NCI-H2227 treated with DMSO at 0.1 percent for 48 hours (cell line): ENCODE measurements at places on chromosomes 1 and 21.
A peak's percentile ranks its signal among the peaks of the same experiment; 100 is the strongest.

- DNase-seq, result no peak
Observed at GRCh38 chr1:99646868-99647267, 955 bp downstream of the PALMD start.

DNA sequence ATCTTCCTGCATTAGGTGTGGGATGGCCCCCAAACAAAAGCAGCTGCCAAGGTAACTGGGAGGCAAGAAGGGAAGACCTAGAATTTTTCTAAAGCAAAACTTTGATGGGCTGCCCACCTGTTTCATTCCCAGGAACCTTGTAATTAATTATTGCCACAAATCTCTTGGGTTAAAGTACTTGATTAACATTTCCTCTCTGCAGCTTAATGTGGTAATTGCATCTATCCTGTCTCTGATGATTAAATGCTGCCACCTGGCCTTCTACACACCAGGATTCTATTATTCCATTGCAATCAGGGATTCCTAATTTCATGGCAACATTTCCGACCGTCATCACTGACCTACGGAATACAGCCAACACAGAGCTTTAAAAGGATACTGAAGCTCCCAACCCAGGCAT, 68.3 kb upstream of the RC3H1 start:
- DNase-seq, result no peak

DNA sequence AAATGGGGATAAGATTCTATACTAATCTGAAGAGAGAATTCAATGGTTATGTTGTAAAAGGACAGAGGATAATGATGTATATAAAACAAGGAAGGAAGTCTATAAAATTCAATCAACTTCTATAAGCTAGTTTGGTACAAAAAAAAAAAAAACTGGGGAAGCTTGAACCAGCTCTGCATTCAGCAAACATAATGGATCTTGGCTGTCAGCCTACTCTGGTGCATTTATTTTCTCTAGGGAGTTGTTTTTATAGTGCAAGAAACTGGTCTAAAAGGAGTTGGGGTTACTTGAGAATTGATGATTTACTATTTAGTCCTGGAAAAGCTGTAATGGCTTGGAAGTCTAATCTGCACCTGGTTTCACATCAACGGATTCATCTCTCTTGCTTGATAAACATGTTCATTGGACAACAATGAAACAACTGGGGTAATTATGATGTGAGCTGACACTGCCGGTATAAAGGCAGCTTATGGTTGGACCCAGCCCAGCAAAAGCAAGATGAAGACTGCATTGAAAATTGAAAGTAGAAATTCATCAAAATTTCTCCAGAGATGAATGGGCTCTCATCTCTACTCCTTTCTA, 199.4 kb upstream of the NRIP1 start:
- no peak for DNase-seq

- no peak for DNase-seq
Observed at GRCh38 chr21:46000182-46000730, 18.7 kb downstream of the COL6A1 start.

DNA sequence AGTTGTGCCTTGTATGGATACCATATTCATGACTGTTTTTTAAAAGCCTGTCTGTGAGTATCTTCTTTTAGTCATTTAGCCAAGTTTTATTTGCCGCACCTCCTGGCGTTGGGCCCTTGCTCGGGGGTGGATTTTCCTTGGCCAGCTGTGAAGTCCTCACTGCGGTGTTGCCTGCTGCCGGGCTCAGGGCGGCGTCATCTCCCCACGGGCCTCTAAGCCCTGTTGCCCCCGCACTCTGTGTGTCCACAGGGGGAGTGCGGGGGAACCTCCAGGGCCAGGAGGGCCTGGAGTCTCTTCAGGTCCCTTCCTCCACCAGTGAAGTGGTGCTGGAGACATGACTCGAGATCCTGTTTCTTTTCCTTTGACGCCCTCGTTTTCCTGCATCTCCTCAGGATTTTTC, 65.8 kb upstream of the DIP2A start:
- no peak for DNase-seq

- DNase-seq, result no peak
Observed at GRCh38 chr21:16194095-16194787, 464.5 kb downstream of the USP25 start.

DNA sequence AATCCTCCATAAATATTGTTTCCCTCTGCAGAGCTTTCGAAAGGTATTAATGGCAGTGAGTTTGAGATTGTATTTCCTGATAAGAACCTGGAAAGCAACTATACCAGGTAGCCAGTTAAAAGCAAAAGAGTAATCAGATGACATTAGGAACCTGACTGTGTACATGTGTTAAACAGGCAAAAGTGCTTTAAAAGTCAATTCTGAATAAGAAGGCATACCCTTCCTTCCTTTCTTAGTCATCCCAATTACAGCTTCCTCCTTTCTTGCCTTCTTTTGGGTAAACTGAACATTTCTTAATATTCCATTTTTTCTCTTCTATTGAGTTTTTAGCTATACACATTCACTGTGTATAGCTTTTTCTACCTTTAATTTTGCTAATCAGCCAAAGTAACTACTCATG, 144.7 kb downstream of the ZNF281 start:
- DNase-seq, result no peak

DNA sequence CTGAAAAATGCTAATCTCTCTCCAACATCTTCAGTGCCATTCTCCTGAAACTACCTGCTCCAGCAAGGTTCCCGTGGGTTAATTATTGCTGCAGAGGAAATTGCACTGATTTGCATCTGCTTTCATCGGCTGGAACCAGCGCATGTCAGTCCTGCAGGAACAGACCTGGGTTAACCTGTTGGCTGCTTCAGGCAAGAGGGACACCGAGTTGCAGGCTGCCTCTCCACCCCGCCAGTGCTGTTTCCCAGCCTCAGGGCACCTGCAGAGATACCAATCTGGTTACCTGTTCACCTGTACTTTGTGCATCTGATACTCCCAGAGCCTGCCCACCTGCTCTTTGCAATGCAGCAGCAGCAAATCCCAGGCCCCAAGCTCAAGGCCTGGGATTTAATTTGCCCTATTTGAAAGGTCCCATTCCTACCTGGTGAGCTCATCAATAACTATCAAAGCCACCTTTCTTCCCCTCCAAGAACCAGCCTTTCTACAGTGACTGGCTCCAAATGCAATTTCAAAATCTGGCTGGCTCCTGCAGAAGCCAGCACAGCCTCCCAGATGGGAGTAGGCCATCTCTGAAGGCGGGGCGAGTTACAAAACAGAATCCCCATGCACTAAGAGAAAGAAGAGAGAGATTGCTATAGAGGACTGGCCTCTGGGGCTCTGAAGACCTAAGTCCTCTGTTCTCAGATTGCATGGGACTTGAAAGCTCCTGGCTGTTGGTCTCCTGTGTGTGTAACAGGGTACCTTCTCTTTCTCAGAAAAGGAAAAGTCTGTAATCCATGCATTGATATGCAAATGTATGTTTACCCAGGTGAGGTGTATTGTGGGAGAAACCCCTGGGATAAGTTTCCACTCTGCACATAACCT, 67.8 kb downstream of the TOMM20 start:
- DNase-seq, result no peak

- no peak for DNase-seq
Observed at GRCh38 chr1:178353524-178353923, 143.2 kb downstream of the CLEC20A start.

DNA sequence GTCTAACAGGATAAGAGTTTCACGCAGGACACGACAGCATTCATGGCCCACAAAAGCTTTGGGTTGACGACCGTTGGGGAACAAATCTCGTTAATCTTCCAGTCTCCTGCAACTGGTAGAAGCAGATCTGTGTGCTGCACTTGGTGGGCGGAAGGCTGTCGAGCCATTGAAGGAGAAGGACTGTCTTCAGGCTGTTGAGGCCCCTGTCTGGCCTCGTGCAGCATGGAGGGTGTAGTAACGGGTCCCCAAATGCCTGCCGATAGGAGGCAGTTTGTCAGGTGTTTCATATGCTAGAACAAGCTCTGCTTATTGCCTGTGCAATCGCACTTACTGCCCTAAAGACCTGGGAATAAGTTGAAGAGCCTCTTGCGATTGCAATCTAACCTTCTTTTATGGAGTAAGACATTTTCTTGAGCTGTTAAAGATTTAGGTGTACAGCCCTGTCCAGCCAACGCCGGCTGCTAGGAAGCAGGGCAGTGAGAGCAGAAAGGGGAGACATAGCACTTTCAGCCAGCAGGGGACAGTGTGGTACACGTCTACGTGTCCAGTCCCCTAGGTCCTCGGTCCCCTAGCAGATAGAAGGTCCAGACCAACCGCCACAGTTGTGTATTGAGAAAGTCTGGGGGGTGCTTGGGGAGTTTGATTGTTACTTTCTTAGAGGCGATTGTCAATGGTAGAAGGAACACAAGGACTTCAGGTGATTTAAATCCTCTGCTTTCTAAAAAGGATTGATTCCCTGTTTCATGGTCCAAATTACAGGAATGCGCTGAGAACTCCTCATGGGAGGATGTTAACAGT, 102.3 kb upstream of the TMPRSS2 start:
- DNase-seq, result peak; percentile 13

- no peak for DNase-seq
Observed at GRCh38 chr21:29749223-29749622, 190.6 kb downstream of the GRIK1 start.

- DNase-seq, result no peak
Observed at GRCh38 chr1:50417946-50418599, 5.2 kb downstream of the DMRTA2 start.

DNA sequence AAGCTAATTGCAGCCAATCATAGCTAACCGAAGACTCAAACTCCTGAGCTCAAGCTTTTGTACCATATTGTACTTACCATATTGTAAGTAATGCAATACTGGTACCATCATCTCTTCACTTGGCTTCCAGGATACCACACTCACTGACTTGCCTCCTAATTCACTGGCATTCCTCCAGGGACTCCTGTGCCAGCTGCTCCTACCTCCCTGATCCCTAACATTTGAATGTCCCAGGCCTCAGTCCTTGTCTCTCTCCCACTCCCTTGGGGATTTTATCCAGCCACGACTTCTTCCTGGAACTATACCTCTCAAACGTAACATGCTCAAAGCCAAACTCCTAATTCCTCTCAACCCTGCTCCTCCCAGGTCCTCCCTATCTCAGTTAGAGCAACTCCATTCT, 33.8 kb downstream of the USP48 start:
- DNase-seq, result no peak

- DNase-seq, result no peak
Observed at GRCh38 chr1:210293171-210293607, 35.5 kb upstream of the HHAT start.

DNA sequence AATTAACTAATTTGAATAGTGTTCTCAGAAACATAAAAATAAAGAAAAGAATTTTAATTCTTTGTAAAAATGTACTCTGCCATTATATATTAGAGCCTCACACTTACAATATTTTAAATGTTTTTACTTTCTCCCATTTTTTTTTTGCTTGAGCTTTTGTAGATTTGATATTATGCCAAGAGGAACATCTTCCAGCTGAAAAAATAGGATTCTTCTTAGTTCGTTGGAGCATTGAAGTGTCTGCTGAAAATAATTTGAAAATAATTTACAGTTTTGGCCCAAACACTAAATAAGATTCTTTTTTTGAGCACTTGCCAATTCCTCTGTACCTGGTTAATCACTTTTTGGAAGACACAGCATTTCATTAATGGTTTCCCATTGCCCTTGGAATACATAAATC, 175.0 kb upstream of the COL11A1 start:
- DNase-seq, result no peak

DNA sequence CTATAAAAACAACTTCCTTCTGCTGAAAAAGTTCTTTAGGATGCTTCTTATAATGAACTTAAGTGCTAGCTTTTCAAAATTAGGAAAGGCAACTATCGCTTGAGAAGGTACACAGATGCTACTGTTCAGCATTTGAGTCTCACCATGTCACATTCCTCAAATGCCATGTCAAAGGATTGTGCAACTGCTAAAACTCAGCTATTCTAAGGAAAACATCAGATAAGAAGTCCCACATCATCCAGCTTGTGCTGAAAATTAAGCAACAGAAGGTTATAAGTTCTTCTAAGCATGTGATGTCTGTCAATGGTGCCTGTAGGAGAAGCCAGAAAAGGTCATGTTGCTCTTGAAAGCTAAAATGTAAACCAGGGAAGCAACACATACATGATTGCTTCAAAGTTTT, 36.5 kb downstream of the MCOLN2 start:
- DNase-seq, result no peak

DNA sequence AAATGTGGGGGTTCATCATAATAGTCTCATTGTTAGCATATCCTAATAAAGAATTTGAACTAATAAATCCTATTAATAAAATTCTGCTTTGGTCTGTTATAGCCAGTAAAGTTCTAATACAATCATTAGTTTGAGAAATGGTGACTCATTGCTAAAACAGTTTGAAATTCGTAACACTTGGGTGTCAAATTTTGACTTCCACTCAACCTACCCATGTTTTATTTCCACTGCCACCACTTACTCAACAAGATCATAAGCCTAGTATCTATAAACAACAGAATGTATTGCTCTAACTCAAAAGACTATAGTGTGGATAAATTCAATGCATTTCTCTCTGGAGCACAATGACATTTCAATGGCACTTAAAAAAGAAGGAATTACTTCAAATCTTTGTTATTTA, 29.1 kb downstream of the LGALS8 start:
- DNase-seq, result no peak

- DNase-seq, result no peak
Observed at GRCh38 chr1:186155594-186155993, 219.5 kb downstream of the TPR start.

DNA sequence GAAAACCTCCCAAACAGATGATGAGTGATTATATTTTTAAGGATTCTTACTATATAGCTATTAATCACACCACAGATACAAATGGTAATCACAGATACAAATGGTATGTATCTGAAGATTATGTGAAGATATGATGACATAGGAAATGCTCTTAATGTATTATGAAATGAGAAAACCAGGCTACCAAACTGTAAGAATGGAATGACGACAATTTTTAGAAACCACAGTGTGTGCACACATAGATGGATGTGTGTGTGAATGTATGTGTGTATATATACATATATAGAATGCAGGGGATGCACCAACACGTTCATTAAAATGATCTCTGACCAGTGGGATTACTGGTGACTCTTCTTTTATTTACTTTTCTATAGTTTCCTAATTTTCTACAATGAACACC, 21.5 kb upstream of the ENAH start:
- DNase-seq, result no peak

DNA sequence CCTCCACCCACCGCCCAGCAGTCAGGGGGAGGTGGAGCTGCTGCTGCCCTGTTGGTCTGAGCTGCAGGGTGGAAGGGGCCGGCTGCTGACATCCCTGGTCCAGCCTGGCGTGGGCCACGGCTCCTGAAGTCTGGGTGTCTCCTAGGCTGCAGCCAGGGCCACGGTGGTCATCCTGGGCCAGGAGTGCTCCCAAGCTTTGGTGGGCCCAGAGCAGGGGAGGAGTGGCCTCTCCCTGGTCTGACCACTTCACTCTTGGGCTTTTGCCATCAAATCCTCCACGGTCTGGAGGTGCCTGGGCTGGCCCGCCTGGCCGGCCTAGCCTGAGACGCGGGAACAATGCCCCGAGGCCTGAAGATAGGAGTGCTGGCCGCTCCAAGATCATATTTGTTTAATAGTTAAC, 5.8 kb downstream of the PRDM16 start:
- DNase-seq, result no peak

GRCh38 chr1:58739856-58740466, 40.1 kb upstream of the MYSM1 start:
- DNase-seq, result peak; percentile 66
